ENCODE measurements at places on chromosomes 7 and 10.

DNA sequence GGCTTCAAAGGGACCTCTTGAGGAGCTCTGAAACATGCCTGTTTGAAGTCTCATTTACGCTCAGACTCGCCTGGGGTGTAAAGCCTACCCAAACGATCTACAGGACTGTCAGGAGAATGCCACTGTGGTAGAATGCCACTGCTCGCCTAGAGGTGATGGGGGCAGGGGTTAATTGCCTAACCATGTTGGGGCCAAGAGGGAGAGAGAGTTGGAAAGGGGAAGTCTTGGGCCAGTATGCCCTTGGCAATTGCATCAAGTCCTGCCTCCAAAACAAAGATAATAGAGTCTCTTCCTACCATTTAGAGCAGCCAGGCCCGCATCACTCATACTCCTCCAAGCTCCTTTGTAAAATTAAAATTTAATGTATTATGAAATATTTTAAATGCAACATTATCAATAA, 25.2 kb downstream of the CDK1 start:
- DNase-seq: no peak

GRCh38 chr7:158858592-158859503, 2.5 kb downstream of the DYNC2I1 start:
- DNase-seq: no peak

DNA sequence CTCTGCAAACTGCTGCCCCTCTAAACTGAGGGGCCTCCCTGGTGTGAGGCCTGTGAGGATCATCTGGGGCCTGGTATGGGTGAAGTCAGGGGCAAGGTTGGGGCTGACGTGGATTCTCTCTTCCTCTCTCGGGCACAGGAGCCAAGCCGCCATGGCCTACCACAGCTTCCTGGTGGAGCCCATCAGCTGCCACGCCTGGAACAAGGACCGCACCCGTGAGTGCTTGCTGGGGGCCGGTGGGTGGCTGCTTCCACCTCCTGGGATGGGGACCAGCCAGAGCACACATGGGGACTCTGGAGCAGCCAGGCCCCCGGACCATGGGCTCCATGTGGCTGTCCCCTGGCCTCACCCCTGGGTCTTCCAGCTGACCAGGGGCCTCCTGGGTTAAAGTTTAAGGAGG, 11.0 kb downstream of the ARPC1B start:
- no peak for DNase-seq

- DNase-seq: peak; percentile 38
Observed at GRCh38 chr7:134669845-134670373, 23.3 kb downstream of the BPGM start.

- DNase-seq: no peak
Observed at GRCh38 chr10:77279207-77279606, 358.4 kb downstream of the KCNMA1 start.

- DNase-seq: no peak
Observed at GRCh38 chr10:4307910-4308309, 518.1 kb upstream of the AKR1E2 start.
